H1 (cell line): ENCODE measurements at places on chromosomes 12 and 14.

DNA sequence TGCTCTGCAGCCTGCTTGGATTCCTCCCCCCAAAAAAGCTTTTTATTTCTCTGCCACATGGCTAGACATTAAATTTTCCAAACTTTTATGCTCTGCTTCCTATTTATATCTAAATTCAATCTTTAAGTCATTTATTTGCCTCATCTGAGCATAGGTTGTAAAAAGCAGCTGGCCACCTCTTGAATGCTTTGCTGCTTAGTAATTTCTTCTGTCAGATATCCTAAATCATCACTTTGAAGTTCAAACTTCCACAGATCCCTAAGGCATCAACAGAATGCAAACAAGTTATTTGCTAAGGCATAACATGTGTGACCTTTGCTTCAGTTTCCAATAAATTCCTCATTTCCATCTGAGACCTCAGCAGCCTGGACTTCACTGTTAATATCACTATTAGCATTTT, 209.6 kb downstream of the FSCB start:
- no peak overlapping the region for H3K4me3 ChIP-seq
- no peak for DNase-seq
- no peaks in the 10 kb centered on the region for H3K4me1 ChIP-seq
- no peaks in the 10 kb centered on the region for H3K27me3 ChIP-seq

DNA sequence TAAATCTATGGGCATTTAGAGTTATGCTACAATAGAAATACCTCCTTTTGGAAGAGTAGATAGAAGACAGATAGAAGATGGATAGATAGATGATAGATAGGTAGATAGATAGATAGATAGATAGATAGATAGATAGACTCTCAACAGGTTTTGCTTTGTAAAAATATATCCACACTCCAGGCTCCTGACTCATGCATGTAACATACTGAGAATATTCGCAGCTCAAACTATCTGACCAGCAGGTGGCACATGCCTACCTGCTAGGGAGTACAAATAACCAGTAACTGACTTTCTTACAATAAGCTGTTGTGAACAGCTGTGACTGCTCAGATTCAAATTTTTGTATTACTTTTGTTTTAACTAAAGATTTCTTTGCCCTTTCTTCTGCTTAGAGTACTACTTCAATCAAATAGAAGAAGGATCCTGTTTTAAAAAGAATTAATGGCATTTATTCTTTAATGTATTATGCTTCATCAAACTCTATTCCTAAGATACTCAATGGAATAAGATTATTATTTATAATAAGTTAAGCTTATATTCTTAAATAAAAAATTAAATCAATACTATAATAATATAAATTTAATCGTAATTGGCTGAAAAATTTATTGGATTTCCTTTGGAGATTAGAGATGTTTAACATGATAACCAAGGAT, 15.8 kb upstream of the CPNE8 start:
- no peak overlapping the region for H3K27ac ChIP-seq
- H3K36me3 ChIP-seq, result no peaks in the 10 kb centered on the region
- H3K27me3 ChIP-seq, result no peaks in the 10 kb centered on the region
- DNase-seq, result no peak
- H3K4me1 ChIP-seq, result no peaks in the 10 kb centered on the region

DNA sequence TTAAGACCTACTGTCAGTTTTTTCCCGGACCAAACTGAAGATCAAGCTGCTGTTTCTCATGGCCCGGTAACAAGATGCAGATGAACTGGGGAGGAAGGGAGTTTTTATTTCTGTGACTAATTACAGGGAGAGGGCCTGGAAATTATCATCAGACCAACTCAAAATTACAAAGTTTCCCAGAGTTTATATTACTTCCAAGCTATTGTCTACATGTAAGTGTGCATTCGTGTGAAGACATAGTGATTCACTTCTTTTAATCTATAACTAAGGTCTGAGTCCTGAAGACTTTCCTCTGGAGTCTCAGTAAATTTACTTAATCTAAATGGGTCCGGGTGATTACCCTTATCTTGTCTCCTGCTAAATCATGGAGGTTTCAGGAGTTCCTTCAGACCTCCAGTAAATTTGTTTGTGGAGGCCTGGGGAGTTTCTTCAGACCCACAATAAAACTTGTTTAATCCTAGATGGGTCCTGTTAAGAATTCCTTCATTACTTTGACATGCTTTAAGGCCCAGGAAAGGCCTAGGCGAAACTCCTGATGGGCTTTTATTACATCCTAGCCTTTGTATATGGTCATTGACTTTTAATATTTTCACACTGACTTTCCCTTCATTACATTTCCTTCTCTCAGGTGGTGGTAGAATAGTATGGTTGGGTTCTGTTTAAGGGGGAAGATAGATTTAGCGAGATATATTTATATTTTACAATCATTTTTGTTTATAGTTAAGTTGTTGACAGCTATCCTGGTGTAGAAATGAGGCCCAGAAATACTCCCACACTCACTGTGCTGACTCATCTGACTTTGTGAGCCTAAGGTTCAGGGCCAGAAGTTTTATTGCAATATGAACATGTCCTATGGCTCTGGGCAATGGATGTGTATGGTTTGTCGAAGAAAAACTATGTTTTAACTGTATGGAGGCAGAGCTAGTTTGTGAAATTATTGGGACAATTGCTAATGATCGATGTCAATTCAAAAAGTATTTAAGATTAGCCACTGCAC, 627.0 kb upstream of the FBXO33 start:
- no peaks in the 10 kb centered on the region for H3K27me3 ChIP-seq
- no peak for DNase-seq
- H3K4me3 ChIP-seq, result no peak overlapping the region

DNA sequence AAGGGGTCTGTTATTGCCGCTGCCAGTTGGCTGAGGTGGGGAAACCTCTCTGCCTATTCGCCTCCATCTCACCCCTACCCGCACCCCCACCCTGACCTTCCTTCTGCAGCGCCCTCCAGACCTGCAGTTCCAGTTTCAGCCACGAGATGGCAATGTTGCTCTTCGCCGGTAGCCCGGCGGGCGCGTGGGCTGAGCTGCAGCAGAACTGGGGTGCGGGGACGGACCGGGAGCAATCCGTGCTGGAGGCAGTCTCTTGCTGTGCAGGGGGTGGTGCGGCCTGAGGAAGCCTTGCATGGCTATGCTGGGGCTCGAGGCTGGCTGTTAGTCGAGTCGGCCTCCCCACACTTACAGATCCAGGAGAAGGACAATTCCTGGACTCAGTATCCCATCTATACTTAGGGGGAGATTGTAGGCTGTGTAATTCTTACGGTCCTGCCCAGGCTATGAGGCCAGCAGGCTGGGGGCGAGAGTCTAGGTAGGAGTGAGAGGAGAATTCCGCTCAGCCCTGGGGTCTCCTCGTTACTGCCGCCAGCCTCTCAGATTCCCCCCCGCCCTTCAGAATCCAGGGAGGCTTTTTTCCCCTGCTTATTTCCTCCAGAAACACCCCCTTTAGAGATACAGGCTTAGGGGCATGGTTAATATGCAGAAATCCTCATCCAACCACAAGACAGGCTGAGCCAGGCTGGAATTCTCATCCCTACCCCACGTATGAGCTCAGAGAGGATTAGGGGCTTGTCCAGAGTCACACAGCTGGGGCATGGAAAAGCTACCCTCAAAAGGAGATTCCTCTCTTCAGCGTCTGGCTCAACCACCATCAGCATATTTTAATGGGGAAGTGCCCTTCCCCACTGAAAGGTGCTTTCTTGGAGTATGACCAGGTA, 118.2 kb downstream of the AACS start:
- H3K36me3 ChIP-seq, result no peaks in the 10 kb centered on the region
- H3K4me3 ChIP-seq, result no peak overlapping the region
- no peak for DNase-seq
- no peak overlapping the region for H3K27ac ChIP-seq
- peaks cover 11% of the 10 kb centered on the region for H3K4me1 ChIP-seq

- H3K4me1 ChIP-seq, result no peaks in the 10 kb centered on the region
- H3K27me3 ChIP-seq, result no peaks in the 10 kb centered on the region
- peaks cover 6% of the 10 kb centered on the region; the same call in 1 of the 2 replicates for H3K36me3 ChIP-seq
- H3K27ac ChIP-seq, result no peak overlapping the region
- DNase-seq, result no peak
Observed at GRCh38 chr12:132942611-132943010, 13.5 kb downstream of the ZNF605 start.

DNA sequence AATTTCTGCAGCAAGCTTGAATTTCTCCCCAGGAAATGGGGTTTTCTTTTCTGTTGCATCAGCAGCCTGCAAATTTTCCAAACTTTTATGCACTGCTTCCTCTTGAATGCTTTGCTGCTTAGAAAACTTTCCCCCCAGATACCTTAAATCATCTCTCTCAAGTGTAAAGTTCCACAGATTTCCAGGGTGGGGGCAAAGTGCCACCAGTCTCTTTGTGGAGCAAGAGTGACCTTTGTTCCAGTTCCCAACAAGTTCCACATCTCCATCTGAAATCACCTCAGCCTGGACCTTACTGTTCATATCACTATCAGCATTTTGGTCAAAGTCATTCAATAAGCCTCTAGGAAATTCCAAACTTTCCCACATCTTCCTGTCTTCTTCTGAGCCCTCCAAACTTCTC, 241.6 kb upstream of the TMTC1 start:
- H3K27ac ChIP-seq, result no peak overlapping the region
- H3K36me3 ChIP-seq, result no peaks in the 10 kb centered on the region
- H3K27me3 ChIP-seq, result no peaks in the 10 kb centered on the region
- no peak for DNase-seq
- no peak overlapping the region for H3K4me3 ChIP-seq
- no peaks in the 10 kb centered on the region for H3K4me1 ChIP-seq

- no peak for DNase-seq
- no peaks in the 10 kb centered on the region for H3K36me3 ChIP-seq
- H3K27ac ChIP-seq, result no peak overlapping the region
- H3K4me3 ChIP-seq, result no peak overlapping the region
Observed at GRCh38 chr14:103070971-103071542, 13.0 kb upstream of the LBHD2 start.

DNA sequence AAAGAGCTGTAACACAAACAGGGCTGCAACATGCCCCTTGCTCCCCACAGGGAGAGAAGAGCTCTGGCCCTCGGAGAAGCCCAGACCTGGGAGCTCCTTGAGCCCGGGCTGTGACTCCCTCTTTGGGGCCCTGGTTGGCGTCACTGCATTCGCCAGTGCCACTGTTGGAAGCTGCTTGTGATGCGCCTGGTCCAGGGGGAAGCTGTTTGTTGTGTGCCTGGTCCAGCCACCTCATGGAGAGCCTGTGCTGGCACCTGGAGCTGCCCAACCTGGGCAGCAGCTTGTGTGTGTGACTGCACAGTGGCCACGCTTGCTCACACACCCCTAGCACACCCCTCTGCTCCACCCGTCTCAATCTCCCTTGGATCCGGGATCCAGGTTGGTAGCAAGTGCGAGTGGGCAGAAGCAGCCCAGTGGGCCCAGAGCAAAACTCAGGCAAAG, 49.5 kb downstream of the A2M start:
- DNase-seq, result no peak
- no peak overlapping the region for H3K4me3 ChIP-seq
- no peaks in the 10 kb centered on the region for H3K36me3 ChIP-seq
- peaks cover 9% of the 10 kb centered on the region for H3K4me1 ChIP-seq

GRCh38 chr12:114667669-114668150, 16.3 kb downstream of the TBX3 start:
- peaks cover 90% of the 10 kb centered on the region for H3K27me3 ChIP-seq
- DNase-seq, result no peak
- H3K36me3 ChIP-seq, result no peaks in the 10 kb centered on the region
- no peak overlapping the region for H3K27ac ChIP-seq
- H3K4me1 ChIP-seq, result peaks cover 35% of the 10 kb centered on the region

DNA sequence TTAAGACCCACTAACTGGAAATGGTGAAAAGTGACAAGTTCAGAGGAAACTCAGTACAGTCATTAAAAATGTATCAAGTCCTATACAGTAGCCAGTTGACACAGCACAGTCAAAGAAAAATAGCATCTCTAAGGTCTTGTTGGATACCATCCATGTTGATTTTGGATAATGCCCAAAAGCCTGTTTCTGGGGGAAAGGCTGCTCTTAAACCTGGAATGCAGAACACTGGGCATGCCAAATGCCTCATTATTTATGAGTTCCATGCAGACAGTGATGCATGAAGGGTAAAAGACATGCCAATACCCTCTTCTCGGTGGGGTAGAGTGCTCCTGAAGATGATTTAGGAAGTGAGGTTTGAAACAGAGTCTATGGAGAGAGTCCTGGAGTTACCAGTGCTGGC, 29.6 kb downstream of the KCNK13 start:
- H3K27me3 ChIP-seq, result no peaks in the 10 kb centered on the region
- H3K4me3 ChIP-seq, result no peak overlapping the region
- DNase-seq, result no peak
- no peak overlapping the region for H3K27ac ChIP-seq
- no peaks in the 10 kb centered on the region for H3K36me3 ChIP-seq
- H3K4me1 ChIP-seq, result no peaks in the 10 kb centered on the region

DNA sequence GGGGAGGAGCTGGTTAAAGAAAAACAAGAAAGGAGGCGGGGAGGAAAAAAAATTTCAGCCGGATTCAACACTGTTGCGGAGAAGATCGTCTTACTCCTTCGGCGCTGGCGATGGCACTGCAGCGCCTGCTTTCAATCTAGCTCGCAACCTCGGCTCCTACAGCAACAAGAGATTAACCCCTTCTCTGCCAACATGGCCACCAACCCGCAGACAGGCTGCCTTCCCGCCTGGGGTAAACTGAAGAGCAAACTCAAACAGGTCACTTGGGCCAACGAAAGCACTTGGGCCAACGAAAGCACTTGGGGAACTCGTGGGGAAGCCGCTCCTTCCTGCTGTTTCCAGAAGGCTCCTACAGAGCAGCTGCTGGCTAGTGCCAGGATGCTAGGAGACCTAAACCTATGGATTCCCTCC, 73.7 kb downstream of the CIT start:
- peaks cover 3% of the 10 kb centered on the region; the same call in 1 of the 2 replicates for H3K4me1 ChIP-seq
- DNase-seq, result peak; percentile 62
- no peak overlapping the region for H3K27ac ChIP-seq
- no peaks in the 10 kb centered on the region for H3K27me3 ChIP-seq
- H3K36me3 ChIP-seq, result peaks cover 7% of the 10 kb centered on the region

GRCh38 chr12:7877420-7877819, 4.7 kb upstream of the SLC2A14 start:
- no peaks in the 10 kb centered on the region for H3K36me3 ChIP-seq
- H3K27me3 ChIP-seq, result no peaks in the 10 kb centered on the region
- no peak overlapping the region for H3K4me3 ChIP-seq
- DNase-seq, result no peak

DNA sequence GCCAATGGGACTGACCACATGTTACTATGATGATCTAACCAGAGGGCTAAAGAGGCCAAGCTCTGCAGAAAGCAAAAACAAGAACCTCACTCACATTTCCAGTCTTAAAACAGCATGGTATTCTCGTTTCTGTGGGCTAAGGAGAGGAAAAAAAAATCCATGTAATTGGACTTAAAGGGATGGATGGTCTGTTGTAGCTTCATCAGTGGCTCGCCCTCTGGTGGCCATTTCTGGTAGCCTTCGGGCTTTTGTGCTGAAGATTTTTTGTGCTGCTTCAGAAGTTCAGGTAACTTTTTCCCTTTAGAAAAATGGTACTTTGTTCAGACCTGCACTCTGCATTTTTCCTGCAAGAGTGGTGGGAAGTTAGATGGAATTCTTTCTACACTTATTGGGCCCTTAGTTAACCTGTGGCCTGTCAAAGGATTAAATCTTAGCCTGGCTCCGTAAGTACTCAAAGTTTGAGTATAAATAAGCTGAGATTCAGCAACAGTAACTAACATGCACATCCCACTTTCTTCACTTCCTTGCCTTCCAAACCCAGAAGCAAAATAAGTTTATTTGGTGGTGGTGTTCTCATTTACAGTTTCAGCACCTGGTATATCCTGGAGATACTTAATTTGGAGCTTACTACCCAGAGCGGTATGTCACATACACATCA, 22.3 kb downstream of the DCAF4 start:
- H3K27ac ChIP-seq, result no peak overlapping the region
- DNase-seq, result peak; percentile 87
- no peaks in the 10 kb centered on the region for H3K27me3 ChIP-seq
- no peaks in the 10 kb centered on the region for H3K36me3 ChIP-seq
- H3K4me3 ChIP-seq, result no peak overlapping the region
- no peaks in the 10 kb centered on the region for H3K4me1 ChIP-seq
